ENCODE measurements at places on chromosomes 12 and 14.

DNA sequence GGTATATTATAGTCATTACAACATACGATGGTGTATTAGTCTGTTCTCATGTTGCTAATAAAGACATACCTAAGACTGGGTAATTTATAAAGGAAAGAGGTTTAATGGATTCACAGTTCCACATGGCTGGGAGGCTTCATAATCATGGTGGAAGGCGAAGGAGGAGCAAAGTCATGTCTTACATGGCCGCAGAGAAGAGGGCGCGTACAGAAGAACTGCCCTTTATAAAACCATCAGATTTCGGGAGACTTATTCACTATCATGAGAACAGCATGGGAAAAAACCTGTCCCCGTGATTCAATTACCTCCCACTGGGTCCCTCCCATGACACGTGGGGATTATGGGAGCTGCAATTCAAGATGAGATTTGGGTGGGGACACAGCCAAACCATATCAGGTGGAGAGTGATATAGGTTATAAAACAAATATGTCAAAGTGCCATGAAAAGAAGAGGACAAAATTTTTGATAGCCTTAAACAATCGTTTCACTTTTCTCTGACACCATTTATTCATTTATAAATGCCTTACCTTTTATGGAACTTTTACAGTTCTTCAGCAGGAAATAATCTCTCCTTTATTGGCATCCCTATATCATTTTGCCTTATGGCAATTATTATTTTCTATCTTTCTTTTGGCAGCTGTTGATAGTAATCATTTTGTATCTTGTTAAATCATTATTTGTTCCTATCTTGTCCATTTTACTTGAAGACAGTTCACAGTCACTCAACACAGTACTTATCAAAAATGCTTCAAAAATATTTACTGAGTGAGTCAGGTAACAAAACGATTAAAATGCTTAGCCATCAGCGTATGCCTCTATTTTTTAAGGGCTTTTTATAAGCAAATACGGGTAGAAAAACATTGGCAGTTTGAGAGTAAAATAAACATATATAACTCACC is 196.0 kb downstream of the RAD51B start:
- no peak for DNase-seq

- no peak for DNase-seq
Measured at GRCh38 chr14:79057333-79057732, 887.2 kb downstream of the NRXN3 start.

DNA sequence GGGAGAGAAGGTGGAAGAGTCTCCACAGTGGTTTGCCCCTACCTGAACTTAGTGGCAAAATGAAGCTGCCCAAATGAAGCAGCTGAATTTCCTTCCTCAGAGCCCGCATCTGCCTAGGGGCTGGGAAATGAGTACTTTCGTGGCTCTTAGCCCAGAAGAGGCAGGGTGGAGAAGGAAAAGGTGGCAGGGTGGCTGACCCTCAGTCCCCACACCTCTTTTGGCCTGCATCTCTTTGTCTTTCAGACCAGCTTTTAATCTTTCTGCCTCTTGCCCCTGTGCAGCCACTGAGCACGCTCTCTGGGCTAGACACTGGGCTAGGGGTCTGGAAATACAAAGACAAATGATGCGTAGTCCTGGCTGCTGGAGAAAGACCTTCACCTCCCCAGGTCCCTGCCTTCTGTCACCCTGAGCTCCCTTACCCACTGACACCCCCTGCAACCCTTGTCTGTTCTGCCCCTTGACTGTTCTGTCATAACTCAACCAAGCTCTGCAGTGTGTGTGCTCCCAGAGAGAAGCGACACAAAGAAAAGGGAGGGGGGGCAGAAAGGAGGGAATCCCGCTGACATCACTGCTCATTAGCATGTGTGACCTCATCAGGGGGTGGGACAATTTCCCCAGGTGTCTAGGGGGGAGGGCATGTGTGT is 371 bp upstream of the REM2 start:
- no peak for DNase-seq

GRCh38 chr12:101521136-101521535 is 46.0 kb downstream of the SPIC start:
- no peak for DNase-seq

- DNase-seq, result no peak
Measured at GRCh38 chr12:49301760-49302159, 6.8 kb downstream of the PRPH start.

- DNase-seq, result no peak
Measured at GRCh38 chr14:98700748-98701147, 571.2 kb downstream of the BCL11B start.

DNA sequence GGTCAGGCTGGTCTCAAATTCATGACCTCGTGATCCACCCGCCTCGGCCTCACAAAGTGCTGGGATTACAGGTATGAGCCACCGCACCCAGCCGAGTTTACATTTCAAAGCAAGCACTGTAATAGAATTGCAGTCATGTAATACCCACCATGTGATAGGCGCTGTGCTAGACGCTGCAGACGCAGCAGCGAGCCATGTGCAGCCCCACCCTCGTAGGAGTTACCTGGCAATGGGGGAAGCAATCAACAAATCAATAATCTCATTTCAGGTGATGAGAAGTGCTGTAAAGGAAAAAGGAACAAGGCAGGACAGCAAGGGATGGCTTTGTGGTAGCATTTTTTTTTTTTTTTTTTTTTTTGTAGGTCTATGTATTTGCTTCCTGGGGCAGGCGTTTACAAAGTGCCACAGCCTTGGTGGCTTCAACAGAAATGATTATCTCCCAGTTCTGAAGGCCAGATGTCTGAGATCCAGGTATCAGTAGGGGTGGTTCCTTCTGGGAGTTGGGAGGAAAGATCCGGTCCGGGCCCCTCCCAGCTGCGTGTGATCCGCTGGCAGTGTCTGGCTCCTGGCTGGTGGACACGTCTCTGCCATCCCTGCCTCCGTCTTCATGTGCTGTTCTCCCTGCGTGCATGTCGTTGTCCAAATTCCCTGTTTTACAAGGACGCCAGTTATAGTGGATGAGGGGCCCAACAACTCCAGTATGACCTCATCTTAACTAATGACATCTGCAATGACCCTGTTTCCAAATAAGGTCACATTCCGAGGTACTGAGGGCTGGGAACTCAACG is 72.8 kb downstream of the TNFAIP2 start:
- peak; percentile 15 for DNase-seq

Measured in activated CD4-positive, CD25-positive, alpha-beta regulatory T cell treated with anti-CD3 and anti-CD28 coated beads, Interleukin-2, amount 50 U/mL, for 72 hours (primary cell).